Activated T-helper 2 cell treated with anti-CD3 and anti-CD28 coated beads, Interferon-gamma antibody, Interleukin-2, Interleukin-4, amounts not matched to agents 10 μg/mL and 5 μg/mL and 100 μg/mL, durations not matched to agents 14 hours and 24 hours and 36 hours (primary cell): ENCODE measurements at places on chromosomes 3 and 15. TPM values are rescaled to one million over a fixed set of nuclear protein-coding genes. Genes with fewer than 3 reads are reported as not detected.

CELSR3 gene
- 16.0 and 16.5 TPM in 2 replicates for total RNA-seq

- H3K4me3 ChIP-seq: no peak overlapping the region
- H3K4me1 ChIP-seq: peaks cover 4% of the 10 kb centered on the region
- H3K27me3 ChIP-seq: peaks cover 26% of the 10 kb centered on the region
- no peak overlapping the region for H3K27ac ChIP-seq
- DNase-seq: no peak
These were observed 44.1 kb downstream of the MASP1 start for GRCh38 chr3:187247398-187247797.

PLA2G4E gene
- not detected in 2 replicates for total RNA-seq

GRCh38 chr3:148857316-148857715 lies 7.8 kb upstream of the CPA3 start:
- no peak for DNase-seq
- H3K27ac ChIP-seq: no peak overlapping the region
- H3K27me3 ChIP-seq: peaks cover 3% of the 10 kb centered on the region
- no peaks in the 10 kb centered on the region for H3K36me3 ChIP-seq
- peaks cover 2% of the 10 kb centered on the region for H3K4me1 ChIP-seq
- H3K4me3 ChIP-seq: no peak overlapping the region

DNA sequence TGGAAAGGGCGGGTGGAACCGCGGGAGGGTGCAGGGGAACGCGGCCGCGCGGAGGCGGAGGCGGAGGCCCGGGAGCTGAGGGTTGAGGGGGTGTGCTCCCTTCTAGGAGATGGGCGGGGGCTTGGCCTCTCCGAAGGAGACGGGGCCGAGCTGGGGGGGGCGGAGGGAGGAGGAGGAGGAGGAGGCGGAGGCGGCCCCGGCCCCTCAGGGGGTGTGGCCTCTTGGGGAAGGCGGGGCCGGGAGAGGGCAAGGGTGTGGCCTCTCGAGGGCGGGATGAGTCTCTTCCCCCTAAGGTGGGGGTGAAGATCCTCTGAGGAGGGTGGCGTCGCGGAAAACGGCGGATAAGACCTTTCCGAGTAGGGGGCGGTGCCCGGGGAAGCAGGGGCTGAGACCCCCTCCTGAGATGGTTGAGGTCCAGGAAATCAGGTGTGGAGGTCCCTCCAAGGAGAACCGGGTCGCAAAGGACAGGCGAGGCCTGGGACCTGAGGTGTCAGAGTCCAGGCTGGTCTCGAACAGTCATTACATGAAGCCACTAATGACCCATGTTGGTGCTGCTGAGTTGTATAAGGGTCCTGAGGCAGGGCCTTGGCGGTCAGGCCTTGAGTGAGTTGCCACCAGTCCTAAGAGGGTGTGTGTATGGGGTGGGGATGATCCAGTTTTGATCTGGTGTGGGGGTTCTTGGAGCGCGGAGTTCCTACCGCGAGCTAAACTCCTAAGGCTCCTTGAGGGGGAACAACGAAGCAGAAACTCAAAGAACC lies 759 bp downstream of the WDR6 start:
- DNase-seq: peak; percentile 86
- peak overlapping the region; percentile 98 for H3K4me3 ChIP-seq
- peak overlapping the region; percentile 99 for H3K27ac ChIP-seq

USP50 gene
- total RNA-seq: not detected in 2 replicates

CD96 gene
- 64.2 and 67.9 TPM in 2 replicates for total RNA-seq

MYRIP gene
- total RNA-seq: not detected in 2 replicates

GRCh38 chr3:187150599-187150998 lies 11.3 kb upstream of the RPL39L start:
- peaks cover 2% of the 10 kb centered on the region for H3K36me3 ChIP-seq
- no peak overlapping the region for H3K4me3 ChIP-seq

GRCh38 chr3:32240159-32240545 lies 1.7 kb downstream of the CMTM8 start:
- H3K27ac ChIP-seq: no peak overlapping the region
- H3K36me3 ChIP-seq: peaks cover 20% of the 10 kb centered on the region
- H3K4me3 ChIP-seq: peak overlapping the region; percentile 81
- peaks cover 29% of the 10 kb centered on the region for H3K4me1 ChIP-seq

CHRD gene
- total RNA-seq: 0.07 TPM in 1 of 2 replicates, not detected in the other

GRCh38 chr3:190258634-190259033 lies 63.6 kb downstream of the CLDN1 start:
- no peaks in the 10 kb centered on the region for H3K27me3 ChIP-seq
- no peak overlapping the region for H3K27ac ChIP-seq
- H3K36me3 ChIP-seq: no peaks in the 10 kb centered on the region
- H3K4me3 ChIP-seq: no peak overlapping the region
- no peaks in the 10 kb centered on the region for H3K4me1 ChIP-seq

GRCh38 chr3:98513091-98513511 lies 9.6 kb downstream of the CLDND1 start:
- peaks cover 91% of the 10 kb centered on the region for H3K36me3 ChIP-seq
- no peak overlapping the region for H3K27ac ChIP-seq
- no peak for DNase-seq
- no peaks in the 10 kb centered on the region for H3K27me3 ChIP-seq
- H3K4me3 ChIP-seq: no peak overlapping the region

DNA sequence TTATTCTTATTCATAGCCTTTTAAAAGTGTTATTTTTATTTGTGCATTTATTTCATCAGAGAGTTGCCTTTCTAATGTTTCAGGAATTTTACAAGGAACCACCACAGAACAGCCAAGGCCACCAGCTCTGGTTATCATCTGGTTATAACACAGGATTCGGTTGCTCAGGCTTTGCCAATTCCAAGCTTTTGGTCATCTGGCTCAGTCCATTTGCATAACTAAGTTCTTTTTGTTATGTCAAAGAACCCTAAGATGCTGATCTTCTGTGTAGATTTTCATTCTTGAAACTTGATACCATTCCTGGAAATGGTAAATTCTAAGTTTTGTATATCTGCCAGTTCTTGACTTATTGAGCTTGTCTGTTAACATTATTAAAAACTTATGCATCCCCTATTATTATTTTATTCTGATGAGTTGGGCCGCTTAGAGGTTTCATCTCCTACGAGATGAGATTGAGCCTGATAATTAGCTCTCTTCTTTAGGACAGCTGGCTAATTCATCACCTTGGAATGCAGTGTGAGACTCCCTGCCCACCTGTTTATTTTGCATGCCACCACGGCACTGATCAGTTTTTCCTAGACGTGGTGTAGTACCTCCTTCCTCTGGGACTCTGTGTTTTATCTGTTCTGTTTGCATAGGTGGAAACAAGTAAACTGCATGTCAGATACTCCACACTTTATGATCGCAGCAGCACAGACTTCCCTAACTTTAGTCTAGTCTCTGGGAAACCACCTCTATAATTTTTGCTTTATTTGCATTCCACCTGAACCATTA lies 264.8 kb downstream of the SLCO3A1 start:
- no peaks in the 10 kb centered on the region for H3K4me1 ChIP-seq
- no peak overlapping the region for H3K27ac ChIP-seq
- H3K27me3 ChIP-seq: no peaks in the 10 kb centered on the region
- no peak overlapping the region for H3K4me3 ChIP-seq
- DNase-seq: no peak
- H3K36me3 ChIP-seq: peaks cover 23% of the 10 kb centered on the region

KLF13 gene
- total RNA-seq: 127 and 132 TPM in 2 replicates

GOLGA8H gene
- 0.37 and 0.76 TPM in 2 replicates for total RNA-seq

DNA sequence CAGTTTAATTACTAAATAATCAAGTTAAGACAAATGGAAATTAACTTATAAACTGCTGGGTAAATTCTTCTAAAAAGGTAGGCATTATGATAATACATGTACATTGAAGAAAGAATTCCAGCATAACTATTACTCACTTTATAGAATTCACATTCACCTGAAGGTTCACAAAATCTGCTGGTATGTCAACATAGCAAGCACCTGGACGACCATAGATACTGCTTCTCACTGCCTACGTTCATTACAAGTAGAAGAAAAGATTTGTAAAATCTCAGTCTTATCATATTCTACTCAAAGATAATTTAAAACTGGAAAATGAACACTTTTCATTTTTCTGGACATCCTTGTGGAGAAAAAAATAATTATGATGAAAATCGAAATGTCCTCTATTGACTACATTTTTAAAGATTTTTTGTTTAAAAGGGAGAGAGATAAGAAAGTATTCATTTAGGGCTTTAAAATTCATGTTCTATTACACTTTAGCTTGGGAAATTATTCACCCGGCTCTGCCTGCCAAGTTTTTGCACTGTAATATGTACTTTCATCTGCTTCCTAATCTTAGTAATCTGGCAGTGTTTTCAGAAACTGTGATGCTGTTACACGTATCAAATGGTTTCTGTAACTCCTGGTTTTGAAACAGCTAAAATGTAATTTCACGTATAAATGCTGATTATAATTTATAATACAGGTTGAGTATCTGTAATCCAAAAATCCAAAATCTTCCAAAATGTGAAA lies 16.1 kb downstream of the HACL1 start:
- H3K4me3 ChIP-seq: no peak overlapping the region
- DNase-seq: no peak
- no peaks in the 10 kb centered on the region for H3K27me3 ChIP-seq

DNA sequence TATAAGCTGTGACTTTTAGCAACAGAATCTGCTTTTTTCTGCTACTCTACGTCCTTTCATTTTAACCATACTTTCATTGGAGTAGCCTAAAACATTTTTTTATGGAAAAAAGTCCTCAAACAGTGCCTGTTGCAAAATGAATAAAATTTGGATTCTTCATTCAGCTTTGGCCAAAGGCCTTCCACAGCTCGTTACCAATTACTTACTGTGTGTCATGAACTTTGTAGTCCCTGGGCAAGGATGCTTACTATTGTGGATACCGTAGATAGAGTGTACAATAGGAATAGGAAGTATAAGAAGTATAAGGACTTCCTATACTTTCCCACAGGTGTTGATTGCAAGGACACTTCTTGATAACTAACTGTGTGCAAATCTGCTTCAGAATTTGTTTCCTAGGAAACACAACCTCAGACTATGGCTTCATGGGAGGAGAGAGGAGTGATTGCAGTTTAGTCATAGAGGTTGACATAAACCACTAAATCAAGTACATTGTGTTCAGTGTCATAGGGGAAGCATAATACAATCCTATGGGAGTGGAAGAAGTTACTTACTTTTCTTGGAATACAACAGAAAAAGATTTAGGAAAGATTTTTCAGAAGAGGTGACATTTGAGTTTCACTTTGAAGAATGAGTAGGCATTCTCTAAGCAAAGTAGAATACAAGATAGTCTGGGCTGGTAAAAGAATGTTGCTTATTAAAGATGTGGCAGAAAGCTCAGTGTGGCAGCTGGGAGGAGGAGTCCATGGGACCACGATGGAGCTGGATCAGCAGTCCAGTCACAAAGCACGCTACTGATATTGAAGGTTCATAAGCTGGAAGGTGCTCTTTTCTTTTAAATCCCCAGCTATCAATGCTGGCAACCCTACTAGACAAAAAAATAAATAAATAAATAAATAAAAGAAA lies 309.7 kb upstream of the TPRG1 start:
- H3K27ac ChIP-seq: no peak overlapping the region
- no peak overlapping the region for H3K4me3 ChIP-seq
- peaks cover 8% of the 10 kb centered on the region for H3K36me3 ChIP-seq
- no peaks in the 10 kb centered on the region for H3K27me3 ChIP-seq

GRM2 gene
- total RNA-seq: 0.23 and 0.27 TPM in 2 replicates

- H3K4me3 ChIP-seq: peak overlapping the region; percentile 93
- no peaks in the 10 kb centered on the region for H3K27me3 ChIP-seq
- H3K4me1 ChIP-seq: peaks cover 70% of the 10 kb centered on the region
- no peak for DNase-seq
These were observed 405.5 kb downstream of the SHQ1 start for GRCh38 chr3:72442759-72443158.

- peak; percentile 23 for DNase-seq
- H3K4me3 ChIP-seq: no peak overlapping the region
- peaks cover 13% of the 10 kb centered on the region for H3K4me1 ChIP-seq
- peaks cover 5% of the 10 kb centered on the region for H3K36me3 ChIP-seq
- peaks cover 10% of the 10 kb centered on the region for H3K27me3 ChIP-seq
- H3K27ac ChIP-seq: peak overlapping the region; percentile 25
These were observed 144.2 kb downstream of the ANO10 start for GRCh38 chr3:43477600-43477999.

IL17RB gene
- 33.3 and 36.1 TPM in 2 replicates for total RNA-seq

GRCh38 chr15:80403712-80404056 lies 498 bp upstream of the ARNT2 start:
- DNase-seq: no peak
- peaks cover 3% of the 10 kb centered on the region for H3K4me1 ChIP-seq
- peaks cover 62% of the 10 kb centered on the region for H3K27me3 ChIP-seq

RFTN1 gene
- total RNA-seq: 90.4 and 93.7 TPM in 2 replicates
